ENCODE measurements at places on chromosomes 7 and 10.

GRCh38 chr10:119391440-119392251, 150.9 kb downstream of the RGS10 start:
- DNase-seq: no peak

DNA sequence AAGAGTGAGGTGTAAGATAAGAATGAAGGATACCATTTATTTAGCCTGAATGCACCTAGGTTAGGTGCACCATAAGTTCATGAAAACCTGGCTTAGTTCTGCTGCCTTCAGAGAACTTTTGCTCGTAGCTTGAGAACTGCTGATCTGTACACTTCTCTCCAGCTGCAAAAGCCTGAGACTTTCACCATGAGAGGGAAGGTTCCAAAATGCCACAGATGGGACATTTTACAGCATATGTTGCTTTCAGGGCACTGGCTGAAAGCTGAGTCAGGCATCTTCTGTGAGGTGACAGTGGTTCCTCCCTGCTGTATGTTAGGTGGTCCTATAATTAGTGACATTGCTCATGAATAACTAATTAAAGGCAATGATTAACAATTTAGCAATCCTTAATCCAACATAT, 298.3 kb downstream of the GALNT17 start:
- no peak for DNase-seq

DNA sequence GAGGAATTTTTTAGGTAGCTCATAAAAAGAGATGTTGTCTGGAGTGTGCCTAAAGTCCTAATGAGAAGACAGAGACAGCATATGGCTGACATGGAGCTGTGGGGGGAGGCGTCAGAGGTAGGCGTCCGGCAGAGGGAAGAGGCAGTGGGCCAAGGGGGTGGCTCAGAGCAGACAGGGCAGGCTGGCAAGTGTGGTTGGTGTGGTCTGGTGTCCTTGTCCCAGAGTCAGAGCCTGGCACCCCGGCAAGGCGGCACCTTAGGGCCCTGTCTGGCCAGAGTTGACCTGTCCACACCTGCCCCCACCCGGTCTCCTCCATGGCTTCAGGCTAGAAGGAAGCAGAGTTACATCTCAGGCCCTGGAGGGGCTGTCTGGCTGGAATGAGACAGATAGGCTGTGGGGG, 220.3 kb upstream of the ZNF32 start:
- DNase-seq: no peak

DNA sequence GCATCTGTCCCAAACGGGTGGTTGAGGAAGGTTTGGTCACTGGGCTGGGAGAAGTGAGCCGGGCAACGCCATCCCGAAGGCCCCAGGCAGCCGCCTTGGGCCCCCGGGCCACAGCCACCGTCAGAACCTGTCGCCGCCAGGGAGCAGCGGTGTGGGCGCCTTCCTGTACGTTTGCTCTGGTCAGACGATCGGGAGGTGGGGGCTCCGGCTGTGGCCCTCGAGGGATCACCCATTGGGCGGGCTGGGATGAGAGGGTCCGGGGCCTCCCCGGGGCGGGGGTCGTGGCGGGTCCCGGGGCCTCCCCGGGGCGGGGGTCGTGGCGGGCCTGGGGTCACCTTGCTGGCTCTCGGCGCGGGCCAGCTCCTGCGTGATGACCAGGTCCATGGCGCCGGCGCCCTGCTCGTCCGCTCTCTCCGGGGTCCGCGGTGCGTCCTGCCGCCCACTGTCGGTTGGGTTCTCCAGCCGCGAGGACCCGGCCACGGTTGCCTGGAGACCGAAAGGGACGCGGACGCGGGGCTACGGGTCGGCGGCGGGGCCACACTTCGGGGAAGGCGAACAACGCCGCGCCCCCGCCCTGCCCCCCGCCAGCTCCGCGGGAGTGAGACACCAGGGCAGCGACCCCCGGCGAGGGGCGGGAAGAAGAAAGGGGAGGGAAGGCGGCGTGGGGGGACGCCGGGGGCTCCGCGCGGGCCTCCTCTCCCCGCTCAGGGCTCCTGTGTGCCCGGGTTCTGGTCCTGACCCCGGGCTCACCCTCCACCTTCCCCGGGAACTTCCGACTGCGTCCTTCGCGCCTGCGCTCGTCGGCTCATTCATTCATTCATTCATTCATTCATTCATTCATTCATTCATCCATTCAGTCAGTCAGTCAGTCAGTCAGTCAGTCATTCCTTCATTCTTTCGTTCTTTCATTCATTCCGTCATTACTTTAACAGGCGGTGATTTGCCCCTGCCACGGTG, at the start of gene CFAP46:
CFAP46 (minus strand) TSS at position 470 of the 957 bp plus-strand sequence; CDS start at position 384, 86 bp downstream.
- DNase-seq: no peak

- no peak for DNase-seq
These were observed 7.9 kb downstream of the CEP41 start for GRCh38 chr7:130432886-130433285.

Measured in CD4-positive, CD25-positive, alpha-beta regulatory T cell (primary cell).